ENCODE measurements at places on chromosomes 5 and 9.

- DNase-seq, result no peak
Observed at GRCh38 chr9:19629488-19629887, 159.3 kb downstream of the SLC24A2 start.

DNA sequence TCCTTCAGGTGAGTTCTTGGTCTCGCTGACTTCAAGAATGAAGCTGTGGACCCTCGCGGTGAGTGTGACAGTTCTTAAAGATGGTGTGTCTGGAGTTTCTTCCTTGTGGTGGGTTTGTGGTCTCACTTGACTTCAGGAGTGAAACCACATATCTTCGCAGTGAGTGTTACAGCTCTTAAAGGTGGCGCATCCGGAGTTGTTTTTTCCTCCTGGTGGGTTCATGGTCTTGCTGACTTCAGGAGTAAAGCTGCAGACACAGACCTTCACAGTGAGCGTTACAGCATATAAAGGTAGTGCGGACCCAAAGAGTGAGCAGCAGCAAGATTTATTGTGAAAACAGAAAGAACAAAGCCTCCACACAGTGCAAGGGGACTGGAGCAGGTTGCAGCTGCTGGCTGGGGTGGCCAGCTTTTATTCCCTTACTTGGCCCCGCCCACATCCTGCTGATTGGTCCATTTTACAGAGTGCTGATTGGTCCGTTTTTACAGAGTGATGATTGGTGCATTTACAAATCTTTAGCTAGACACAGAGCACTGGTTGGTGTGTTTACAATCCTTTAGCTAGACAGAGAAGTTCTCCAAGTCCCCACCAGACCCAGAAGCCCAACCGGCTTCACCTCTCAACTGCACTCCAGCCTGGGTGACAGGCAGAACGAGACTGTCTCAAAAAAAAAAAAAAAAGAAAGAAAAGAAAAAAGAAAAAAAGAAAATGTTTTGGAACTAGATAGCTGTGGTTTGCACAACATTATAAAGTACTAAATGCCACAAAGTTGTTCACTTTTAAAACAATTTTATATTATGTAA, 9.1 kb upstream of the ERMP1 start:
- no peak for DNase-seq

- DNase-seq, result no peak
Observed at GRCh38 chr9:15205632-15206420, 101.2 kb downstream of the TTC39B start.

DNA sequence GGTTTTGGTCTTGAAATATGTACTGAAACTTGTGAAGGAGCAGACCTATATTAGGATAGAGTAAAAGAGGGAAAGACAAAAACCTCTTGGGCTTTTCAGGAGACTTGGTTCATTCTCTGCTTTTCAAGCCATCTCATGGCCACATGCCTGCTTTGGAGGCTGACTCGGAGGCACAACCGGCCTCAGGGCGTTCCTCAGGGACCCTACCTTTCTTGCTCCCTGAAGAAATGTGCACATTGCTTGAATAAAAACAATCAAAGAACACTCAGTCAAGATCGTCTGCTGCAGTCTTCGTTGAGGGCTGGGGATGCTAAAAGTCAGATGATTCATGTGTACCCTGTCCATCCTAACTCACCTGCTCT, 994 bp downstream of the IRGM start:
- no peak for DNase-seq

- DNase-seq, result no peak
Observed at GRCh38 chr5:163503106-163504078, 2.0 kb upstream of the MAT2B start.

DNA sequence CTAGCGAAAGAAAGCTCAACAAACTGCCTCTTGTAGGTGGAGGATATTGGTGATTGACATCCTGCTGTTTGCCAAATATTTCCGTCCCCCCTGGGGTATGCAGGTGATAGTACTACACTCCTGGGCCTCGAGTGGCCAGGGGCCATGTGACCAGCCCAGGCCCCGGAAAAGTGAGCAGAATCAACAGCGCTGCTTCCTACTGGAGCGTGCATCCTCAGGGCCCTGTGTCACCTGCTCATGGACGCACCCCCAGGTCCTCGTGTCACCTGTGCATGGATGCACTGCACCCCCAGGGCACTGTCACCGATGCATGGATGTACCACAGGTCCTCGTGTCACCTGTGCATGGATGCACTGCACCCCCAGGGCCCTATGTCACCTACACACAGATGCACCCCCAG, 43.8 kb downstream of the ADAMTS16 start:
- no peak for DNase-seq

GRCh38 chr9:9901624-9902023, 711.2 kb downstream of the PTPRD start:
- DNase-seq, result no peak

DNA sequence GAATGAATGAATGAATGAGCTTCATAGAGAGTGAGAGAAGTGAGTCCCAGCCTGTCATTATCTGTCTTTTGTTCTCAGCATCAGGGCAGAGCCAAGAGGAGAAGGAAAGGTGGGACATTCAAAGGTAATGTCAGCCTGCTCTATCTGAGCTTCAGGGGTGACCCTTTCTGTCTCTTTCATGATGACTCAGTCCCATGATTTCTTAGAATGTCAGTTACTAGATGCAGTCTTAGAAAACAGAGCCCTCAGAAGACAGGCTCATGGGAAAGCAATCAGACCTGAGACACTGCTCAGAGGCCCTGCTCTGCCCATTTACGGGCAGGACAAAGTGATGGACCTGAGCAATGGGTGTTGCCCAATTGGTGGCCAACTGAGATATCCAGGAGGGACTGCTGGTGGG, 1.1 kb downstream of the SPATA31D1 start:
- DNase-seq, result no peak

- peak; percentile 29 for DNase-seq
Observed at GRCh38 chr9:109166771-109167601, at the start of gene FRRS1L. Gene FRRS1L (minus strand): TSS chr9:109167249. CDS start chr9:109167138, 111 bp downstream.

Measured in NCI-H1092 (cell line).